HFFc6 (cell line): ENCODE measurements at places on chromosomes 5 and 9. TPM values are rescaled to one million over a fixed set of nuclear protein-coding genes. Genes with fewer than 3 reads are reported as not detected.
A peak's percentile ranks its signal among the peaks of the same experiment; 100 is the strongest.

Gene PCDHB6
- total RNA-seq, result 0.14 to 0.81 TPM (median 0.25 TPM) in 3 replicates

Gene STING1
- total RNA-seq, result 72.2 to 99.6 TPM (median 89.1 TPM) in 3 replicates

Gene WNT8A
- total RNA-seq, result not detected in 2 replicates

Gene MOB3B
- total RNA-seq, result not detected in 3 replicates

Gene SLC36A3
- total RNA-seq, result not detected in 2 replicates

Gene NMUR2
- total RNA-seq, result not detected in 3 replicates

Gene SV2C
- not detected in 3 replicates for total RNA-seq

Gene FAM170A
- total RNA-seq, result not detected in 3 replicates

Gene TSSK1B
- not detected in 2 replicates for total RNA-seq

DNA sequence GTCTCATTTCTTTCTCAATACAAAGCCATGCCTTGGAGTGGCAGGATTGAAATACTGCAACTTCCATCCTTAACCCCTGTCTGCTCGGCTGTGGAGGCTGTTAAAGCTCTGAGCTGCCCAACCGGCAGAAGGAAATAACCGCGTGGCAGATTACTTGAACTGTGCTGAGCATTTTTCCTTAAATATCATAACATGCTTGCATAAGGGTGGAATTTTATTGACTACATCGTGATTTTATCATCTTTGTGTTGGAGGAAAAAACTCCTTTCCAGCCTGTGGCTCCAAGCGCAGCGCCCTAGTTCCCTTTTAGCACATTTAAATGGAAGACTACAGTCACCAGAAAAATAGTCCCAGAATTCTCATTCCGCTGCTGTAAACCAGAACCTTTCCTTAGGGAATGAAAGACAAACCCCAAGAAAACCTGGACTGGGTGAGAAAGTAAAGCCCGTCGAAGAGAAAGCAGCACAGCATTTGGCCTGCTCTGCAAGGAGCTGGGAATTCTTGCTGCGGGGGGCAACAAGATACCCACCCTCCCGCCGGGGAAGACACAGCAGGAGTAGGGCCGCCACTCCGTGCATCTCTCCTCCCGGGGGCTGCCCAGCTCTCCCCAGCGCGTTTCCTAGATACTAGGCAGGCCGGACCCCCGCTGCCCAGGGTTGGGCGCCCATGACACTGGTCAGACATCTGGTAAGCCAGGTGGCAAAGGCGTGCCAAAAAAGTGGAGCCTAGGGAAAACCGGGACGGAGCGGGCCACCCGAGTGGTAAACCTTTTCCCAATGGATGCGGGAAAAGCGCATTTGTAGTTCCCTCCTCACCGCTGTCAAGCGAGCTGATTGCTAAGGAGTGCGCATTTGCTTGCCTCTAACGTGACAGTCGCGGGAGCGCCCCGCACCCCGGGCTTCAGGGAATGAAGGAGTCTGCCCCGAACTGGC, 1.3 kb downstream of the SHC3 start:
- no peak for DNase-seq

DNA sequence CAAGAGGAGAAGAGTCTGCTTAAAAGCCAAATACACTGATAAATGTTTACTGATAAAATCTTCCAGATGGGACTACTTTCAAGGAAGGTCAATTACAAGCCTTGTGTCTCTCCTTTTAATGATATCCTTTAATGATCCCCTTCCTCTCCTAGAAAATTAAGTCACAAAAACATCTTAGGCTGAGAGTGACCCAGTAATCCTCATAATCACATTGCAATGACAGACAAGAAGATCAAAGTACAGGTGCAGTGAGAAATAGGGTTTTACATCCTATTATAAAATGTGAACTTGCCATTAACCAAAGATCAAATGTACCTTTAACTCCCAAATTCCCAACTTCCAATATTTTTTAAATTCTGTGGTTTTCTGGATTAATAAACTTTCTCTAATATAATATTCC, 514.8 kb downstream of the RAB3C start:
- no peak for DNase-seq

GRCh38 chr5:168092209-168093185, 198.9 kb upstream of the WWC1 start:
- no peak for DNase-seq

- peak; percentile 73 for DNase-seq
Measured at GRCh38 chr5:91189480-91190313, 193.4 kb downstream of the ARRDC3 start.

DNA sequence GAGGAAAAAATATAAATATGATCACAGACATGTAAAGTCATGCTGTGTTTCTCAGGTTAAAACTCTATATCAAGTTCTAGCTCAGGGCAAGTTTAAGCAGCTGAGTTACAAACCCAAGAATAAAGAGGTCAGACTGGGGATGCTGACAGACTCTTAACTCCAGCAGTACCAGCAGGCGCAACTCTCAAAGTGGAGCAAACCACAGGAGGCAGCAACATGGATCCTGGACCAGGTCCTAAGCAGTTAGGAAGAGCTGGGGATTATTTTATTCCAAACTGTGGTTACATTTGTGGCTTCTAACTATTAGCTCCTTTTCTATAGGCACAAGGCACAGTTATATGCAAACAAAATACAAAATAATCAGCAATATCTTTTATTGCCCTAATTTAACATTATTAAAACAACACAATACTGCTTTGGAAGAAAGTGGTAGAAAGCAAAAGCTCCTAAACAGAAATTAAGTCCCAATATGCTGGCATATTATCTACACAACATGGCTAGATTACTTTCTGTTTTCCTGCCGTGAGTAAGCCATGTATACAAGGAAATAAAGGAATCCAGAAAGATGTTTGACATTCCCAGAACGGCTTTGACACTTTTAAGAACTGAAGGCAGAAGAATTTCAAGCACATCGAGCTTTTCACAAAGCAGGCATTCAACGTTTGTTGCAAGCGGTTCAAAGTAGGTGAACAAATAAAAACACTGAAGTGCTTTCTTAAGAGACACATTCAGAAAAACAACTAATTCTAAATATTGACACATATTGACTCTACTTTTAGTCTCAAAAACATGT, 378.8 kb upstream of the ZNF608 start:
- DNase-seq, result no peak

DNA sequence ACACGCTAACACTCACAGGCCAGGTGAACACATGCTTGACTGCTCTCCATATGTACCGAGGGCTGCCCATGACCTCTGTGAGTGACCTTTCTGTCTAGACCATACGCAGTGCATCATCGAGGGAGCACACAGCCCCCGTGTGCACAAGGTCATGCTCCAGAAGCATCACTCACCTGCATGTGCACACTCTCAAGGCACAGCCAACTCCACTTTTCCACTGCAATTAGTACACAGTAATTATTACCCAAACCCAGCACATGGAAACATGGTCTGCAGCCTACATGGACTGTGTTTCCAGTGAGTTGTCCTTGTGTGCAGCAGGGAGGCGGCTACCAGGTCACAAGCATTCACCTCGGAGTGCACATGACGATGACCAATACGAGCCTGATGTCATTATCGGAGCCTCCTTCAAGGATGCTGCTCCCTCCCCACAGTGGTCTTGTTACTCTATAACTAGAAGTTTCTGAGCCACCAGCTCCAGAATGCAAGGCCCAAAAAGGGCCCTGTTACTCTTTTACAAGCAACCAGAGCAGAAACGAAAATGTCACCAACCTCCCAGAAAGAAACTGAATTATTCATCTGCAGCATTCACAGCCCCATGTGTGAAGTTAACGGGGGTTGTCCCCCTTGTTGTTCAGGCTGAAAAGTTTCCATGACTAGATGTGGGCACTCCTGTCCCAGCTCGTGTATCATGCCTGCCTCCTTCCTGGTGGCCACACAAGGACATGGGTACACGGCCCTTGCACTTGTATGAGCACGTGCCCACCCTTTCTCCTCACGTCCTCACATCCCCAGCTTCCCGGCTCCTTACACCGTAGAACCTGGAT, 31.2 kb downstream of the SEMA4D start:
- no peak for DNase-seq

GRCh38 chr5:5739490-5739945, 317.0 kb downstream of the ICE1 start:
- no peak for DNase-seq

GRCh38 chr5:71481441-71481840, 26.0 kb downstream of the BDP1 start:
- no peak for DNase-seq

GRCh38 chr5:122965111-122965510, 71.4 kb downstream of the PPIC start:
- no peak for DNase-seq

GRCh38 chr5:103866169-103866568, 303.6 kb upstream of the NUDT12 start:
- no peak for DNase-seq

- no peak for DNase-seq
Measured at GRCh38 chr9:134437403-134438194, 111.3 kb downstream of the RXRA start.

GRCh38 chr9:114588651-114589526, 1.3 kb downstream of the ATP6V1G1 start:
- peak; percentile 45 for DNase-seq

DNA sequence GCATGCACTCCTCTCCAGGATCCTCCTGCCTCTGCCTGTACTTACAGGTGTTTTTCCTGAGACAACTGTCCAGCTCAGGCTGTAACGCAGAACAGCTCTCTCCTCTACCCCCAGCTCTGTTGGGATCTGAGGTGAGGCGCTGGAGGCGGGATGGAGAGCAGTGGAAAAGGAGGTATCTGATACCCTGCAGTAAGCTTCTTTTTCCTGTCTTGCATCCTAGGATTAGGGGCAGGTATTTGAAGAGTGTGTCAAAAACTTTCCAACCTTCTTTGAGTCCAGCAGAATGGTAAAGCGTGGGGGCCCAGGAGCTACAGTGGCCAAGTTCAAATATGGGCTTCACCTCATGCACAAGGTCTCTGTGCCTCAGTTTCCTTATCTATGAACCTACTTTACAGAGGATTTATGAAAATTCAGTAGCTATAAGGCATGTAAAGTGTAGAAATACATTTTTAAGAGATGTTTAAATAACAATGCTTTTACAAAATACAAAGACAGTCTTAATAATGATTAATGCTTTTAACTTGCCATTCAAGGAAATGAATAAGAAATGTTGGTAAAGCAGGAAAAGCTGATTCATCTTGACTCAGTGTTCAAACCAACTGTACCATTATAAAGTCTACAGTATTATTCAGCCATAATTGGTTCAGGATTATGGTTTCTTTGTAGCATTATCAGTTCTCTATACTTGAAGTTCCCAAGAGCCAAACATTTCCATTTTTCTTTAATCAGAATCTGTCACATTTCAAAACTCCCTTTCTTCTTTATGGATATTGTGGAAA, 26.1 kb downstream of the MAP1B start:
- peak; percentile 60 for DNase-seq

GRCh38 chr5:156759156-156759555, 90.9 kb upstream of the PPP1R2B start:
- no peak for DNase-seq

- DNase-seq, result no peak
Measured at GRCh38 chr9:71630377-71630995, 137.8 kb downstream of the CEMIP2 start.

DNA sequence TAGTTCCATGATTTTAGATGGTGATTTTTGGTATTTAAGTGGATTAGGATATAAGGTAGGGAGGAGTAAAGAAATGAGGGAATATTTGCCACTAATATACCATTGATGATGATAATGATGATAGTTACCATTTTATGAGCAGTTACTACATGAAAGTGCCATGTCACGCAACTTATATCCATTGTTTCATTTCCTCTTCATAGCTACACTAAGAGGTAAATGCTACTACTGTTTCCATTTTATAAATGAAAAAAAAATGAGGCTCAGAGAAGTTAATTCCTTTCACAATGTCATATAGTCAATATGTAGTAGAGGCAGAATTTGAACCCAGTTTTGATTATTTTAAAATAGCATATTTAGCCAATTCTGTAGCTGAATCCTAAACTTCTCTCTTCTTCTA, 112.2 kb upstream of the ADRA1B start:
- no peak for DNase-seq

DNA sequence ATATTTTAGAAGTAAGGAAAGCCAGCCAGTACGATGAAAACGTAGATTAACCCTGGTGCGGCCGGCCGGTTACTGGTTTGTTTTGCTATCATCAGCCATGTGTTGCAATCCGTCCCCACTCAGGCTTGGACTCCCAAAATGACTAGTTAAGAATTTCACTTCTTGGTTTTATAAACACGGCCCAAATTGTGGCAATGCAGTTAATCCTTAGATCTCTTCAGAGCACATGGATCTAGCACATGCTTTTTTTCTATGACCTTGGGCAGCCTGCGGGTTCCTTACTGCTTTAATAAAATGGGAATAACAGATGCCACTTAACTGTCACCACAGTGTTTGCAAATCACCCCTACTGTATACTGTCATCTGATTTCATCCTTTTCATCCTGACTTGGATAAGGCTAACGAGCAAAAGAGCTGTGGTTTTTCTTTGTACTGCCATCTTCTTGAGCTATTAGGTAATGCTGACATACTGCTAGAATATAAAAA, 1.5 kb downstream of the NDFIP1 start:
- DNase-seq, result peak; percentile 20

DNA sequence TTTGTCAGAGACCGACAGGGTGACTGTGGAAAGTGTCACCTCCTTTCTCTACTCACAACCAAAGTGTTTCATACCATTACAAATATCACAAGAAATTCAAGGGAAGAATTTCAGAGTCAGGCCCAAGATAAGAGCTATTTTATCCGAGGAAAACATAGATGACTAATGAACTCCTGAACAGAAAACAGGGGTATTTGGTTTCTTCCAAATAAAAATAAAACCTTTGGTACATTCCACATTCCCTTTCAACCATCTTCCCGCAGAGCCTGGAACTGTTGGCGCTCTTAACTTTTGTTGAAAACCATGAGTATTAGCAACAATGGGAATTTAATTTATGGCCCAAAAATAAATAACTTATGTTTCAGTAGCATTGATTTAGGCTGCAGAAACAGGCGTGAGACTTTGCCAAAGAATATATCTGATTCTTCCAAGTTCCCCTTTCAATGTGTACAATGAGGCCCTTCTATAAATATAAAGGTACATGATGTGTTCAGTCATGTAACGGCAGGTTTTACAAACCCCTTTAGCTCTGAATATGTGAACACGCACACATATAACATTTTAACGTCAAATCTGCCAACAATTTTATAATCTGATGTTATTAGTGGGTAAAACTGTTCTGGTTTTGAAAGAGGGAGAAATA, 69.5 kb downstream of the RETREG1 start:
- no peak for DNase-seq

GRCh38 chr5:72226950-72227349, 93.1 kb downstream of the MRPS27 start:
- DNase-seq, result no peak

DNA sequence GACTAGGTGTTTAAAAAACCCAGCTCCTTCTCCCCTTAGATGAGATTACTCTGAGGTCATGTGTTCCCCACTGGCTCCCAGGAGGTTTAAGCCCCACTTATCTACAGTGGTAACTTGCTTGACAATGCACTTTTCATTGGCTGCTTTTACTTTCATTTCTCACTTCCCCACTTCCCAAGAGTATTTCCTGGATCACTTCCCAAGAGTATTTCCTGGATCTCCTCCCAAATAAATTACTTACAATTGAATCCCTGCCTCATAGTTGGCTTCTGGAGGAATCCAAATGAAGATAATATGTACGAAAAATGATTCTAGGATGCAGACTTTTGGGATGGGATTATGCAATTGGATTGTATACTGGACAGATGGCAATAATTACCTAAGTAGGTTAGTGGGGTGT, 47.1 kb upstream of the CHSY3 start:
- DNase-seq, result no peak
